ENCODE measurements at places on chromosomes 3 and 15.

DNA sequence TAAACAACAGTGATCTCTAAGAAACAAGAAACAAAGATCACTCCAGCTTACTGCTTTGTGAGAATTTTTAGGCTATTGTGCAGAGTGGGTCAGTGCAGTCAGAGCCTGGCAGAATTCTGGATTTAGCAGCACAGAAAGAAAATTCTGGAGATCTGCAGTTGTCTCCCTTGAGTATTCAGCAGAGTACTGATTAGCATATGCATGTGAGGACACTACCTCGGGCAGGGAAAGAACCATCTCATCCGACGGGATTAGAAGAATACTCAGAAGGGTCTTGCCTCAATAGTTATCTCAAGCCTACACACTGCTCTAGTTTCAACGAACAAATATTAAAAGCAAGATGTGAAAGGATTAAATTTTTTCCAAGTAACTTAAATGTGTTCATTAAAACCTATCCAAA is 70.7 kb downstream of the TRPC1 start:
- no peak for DNase-seq

- DNase-seq = no peak
These were observed 106.7 kb downstream of the DPH6 start for GRCh38 chr15:35439291-35439690.

DNA sequence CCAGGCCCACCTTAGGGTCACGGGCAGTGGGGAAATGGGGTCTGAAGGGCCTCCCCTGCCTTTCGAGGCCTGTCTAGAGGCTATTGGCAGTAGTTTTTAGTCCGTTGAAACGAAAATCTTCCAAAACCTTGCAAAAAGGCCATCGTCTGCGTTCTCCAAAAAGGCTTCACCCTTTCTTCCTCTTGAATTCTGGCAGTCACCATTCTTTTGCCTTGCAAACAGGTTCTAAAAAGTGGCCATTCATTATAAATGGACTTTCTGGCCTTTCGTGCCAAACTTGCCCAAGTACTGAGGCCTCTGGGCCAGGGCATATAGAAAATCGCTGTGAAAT is 367 bp upstream of the TARS3 start:
- DNase-seq = no peak

- DNase-seq = no peak
These were observed 855.4 kb upstream of the ARPP21 start for GRCh38 chr3:34783876-34784275.

GRCh38 chr3:94065819-94066480 is 3.1 kb downstream of the NSUN3 start:
- no peak for DNase-seq

- no peak for DNase-seq
These were observed 130.1 kb downstream of the P2RY1 start for GRCh38 chr3:152964911-152965609.

- no peak for DNase-seq
These were observed 46.6 kb upstream of the GOLGA8J start for GRCh38 chr15:30036036-30036703.

DNA sequence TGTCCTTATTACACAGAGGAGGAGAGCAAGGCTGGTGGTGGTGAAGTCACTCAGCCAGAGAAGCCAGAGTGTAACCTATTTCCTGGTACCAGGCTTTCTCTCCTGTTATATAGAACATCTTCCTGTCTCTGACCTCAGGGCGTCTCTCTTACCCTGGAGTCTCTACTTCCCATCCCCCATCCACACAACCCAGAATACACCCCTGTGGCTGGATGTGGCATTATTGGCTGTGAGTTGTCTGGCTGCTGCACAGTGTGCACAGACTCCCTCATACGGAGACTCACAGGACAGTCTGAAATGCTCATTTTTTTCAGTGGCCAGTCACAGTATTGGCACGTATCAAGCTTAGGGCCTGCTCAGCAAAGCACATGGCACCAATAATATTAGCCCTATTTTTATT is 8.6 kb downstream of the PODXL2 start:
- DNase-seq = no peak

- DNase-seq = no peak
These were observed 44.4 kb upstream of the C3orf38 start for GRCh38 chr3:88105325-88105724.

GRCh38 chr3:19489936-19490335 is 341.6 kb downstream of the KCNH8 start:
- DNase-seq = no peak

- DNase-seq = no peak
These were observed 109.4 kb downstream of the WNT7A start for GRCh38 chr3:13770170-13771169.

GRCh38 chr3:71621825-71622537 is 38.5 kb upstream of the FOXP1 start:
- no peak for DNase-seq

GRCh38 chr3:53123953-53124352 is 6.3 kb downstream of the RFT1 start:
- DNase-seq = no peak

GRCh38 chr3:112463250-112463649 is 36.0 kb downstream of the BTLA start:
- DNase-seq = no peak

DNA sequence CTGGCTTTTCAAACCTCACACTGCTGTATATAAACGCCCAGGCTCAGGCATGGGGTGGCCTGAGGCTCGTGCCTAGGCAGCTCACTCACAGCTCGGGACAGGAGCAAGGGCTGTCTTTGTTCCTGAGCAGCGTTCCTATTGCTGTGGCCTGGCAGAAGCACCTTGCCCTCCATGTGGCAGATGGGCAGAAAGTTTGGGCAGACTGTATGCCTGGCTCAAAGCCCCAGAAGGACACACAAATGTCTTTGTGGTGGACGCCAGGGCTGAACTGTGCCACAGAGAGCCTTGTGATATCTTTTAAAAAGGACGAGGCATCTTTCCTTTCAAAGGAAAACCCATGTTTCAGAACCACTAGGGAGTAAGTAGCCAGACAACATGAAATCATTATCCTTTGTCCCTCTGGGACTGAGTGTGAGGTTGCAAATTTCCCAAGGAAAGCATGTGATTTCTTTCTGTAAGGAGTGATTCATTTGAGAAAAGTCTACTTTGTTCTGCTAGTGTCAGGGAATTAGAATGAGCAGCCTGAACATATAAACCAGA is 29.3 kb upstream of the UBE2E1 start:
- DNase-seq = no peak

DNA sequence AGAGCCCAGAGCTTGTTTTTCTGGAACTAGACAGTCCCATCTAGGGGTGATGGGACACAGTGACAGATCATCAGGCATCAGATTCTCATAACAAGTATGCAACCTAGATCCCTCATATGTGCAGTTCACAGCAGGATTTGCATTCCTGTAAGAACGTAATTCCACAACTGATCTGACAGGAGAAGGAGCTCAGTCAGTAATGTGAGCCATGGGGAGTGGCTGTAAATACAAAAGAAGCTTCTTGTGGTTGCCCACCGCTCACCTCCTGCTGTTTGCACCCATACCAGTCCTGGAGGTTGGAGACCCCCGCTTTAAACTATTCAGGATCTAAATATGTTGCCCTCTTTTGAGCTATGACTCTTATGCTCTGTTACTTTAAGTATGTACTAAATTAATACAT is 167.3 kb downstream of the ALCAM start:
- no peak for DNase-seq

DNA sequence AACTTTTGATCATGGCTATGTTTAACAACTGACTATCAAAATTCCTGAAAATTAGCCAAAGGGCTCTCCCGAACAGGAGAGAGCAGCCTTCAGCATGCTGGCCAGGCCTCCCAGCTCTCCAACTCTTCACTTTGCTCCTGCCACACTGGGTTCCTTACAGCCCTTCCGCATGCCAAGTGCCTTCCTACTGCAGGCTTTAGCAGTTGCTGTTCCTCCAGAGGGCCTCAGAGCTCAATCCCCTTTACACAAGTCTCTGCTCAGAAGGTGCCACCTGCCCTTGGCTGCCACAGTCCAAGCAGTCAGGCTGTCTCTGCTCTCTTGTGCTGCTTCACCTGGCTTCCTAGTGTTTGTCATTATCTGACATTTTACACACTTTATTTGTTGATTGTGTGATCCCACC is 553.1 kb upstream of the PPP2R3A start:
- no peak for DNase-seq

DNA sequence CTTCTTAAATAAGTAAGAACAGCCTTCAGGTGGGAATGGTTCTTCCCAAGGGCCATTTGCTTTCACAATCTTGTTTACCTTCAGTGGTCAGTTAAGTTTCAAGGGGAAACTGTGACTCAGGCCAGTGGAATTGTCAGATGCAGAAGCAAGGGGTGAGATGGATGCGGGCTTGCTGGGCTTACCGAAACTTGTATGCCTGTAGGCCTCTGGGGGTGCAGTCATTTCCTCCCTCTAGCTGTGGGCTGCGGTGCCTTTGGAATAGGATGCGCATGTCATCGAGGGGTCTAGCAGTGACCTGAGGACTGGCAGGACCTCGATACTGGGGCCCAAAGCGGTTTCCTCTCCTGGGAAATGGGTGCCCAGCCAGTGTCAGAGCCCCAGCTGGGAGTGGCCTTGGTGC is 121.6 kb downstream of the EEFSEC start:
- no peak for DNase-seq

DNA sequence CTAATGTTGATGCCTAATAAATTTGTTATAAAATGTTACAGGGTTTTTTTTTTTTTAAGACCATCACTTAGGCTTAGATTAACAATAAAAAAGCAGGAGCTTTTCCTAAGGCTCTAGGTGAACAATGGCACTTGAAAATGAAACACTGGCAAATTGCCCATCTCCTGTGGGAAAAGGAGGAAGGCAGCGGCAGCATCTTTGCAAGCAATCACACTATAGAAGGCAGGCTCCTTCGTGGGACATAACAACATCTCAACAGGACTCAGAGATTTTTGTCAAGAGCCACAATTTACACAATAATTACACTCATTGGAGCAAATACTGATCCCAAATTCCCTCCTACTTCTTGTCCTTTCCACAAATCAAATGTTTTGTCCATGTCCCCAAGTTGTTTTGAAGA is 646.7 kb downstream of the ROBO2 start:
- no peak for DNase-seq

- DNase-seq = no peak
These were observed 15.2 kb downstream of the SACM1L start for GRCh38 chr3:45704301-45704943.

GRCh38 chr3:12405432-12406272 is 78.6 kb upstream of the TSEN2 start:
- DNase-seq = no peak

DNA sequence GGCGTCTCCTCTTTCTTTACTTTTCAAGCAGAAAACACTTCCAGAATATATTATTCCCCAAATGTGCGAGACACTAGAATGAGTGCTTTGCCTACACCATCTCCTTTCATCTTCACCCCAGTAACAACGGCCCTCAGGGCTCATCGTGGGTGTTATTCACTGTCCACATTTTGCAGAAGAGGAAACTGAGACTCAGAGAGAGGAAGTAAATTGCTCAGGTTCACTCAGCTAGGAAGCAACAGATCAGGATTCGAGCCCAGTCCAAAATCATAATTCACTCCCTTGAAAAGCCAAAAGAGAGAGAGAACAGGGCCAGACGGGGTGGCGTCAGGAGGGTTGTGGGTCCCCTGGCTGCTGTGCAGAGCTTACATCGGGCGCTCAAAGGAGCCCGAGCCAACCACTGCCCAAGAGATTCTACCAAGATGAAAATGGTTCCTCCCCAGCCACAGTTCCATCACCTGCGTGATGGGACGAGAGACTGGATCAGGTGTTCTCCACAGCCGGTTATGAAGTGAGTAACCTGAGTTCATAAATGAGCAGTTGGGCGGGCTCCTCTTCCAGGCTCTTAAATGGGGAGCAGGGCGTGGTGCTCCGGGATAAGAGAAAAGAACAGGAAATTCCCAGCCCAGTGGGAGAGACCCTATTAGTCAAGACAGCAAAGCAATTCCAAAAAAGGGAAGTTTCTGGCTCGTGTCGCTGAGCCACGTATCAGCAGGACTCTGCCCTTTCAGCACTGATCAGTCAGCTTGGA is 48.6 kb upstream of the FLNB start:
- no peak for DNase-seq
